Right ventricle myocardium superior (tissue), 1 donor: ENCODE measurements at places on chromosomes 6 and 20. TPM values are rescaled to one million over a fixed set of nuclear protein-coding genes. Genes with fewer than 3 reads are reported as not detected.

GRCh38 chr6:26331218-26332073, 33.6 kb upstream of the BTN3A2 start:
- no peak for DNase-seq

- no peak for DNase-seq
Observed at GRCh38 chr6:6469074-6469473, 119.4 kb upstream of the LY86 start.

- DNase-seq = no peak
Observed at GRCh38 chr6:113318575-113318917, 538.6 kb upstream of the MARCKS start.

SMLR1 gene
- not detected for total RNA-seq

BTN3A1 gene
- 9.0 TPM for total RNA-seq

DNA sequence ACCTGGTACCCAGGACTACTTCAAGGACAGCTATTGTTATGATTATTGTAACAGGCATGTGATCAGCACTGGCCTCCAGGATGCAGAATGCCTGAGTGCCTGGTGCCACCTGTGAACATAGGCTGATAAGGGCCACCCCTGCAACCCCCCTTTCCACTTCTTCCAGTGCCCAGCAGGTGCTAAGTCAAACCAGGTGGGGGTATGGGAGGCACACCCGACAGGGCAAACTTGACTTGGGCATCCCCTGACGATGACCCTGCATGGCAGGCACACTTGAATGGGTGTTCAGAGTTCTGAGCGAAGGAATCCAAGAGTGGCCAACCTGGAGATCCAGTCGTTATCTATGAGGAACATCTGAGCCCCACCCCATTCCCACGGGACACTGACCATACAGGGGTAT, 3.4 kb downstream of the ADA start:
- peak; percentile 13 for DNase-seq

- DNase-seq = no peak
Observed at GRCh38 chr20:49693435-49694171, 20.1 kb downstream of the B4GALT5 start.

DNA sequence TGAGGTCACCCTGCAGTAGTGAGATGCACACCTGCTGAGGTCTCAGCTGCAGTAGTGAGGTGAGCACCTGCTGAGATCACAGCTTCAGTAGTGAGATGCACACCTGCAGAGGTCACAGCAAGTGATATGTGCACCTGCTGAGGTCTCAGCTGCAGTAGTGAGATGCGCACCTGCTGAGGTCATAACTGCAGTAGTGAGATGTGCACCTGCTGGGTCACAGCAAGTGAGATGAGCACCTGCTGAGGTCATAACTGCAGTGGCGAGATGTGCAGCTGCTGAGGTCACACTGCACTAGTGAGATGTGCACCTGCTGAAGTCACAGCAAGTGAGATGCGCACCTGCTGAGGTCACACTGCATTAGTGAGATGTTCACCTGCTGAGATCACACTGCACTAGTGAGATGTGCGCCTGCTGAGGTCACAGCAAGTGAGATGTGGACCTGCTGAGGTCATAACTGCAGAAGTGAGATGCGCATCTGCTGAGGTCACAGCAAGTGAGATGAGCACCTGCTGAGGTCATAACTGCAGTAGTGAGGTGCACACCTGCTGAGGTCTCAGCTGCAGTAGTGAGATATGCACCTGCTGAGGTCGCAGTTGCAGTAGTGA, 20.8 kb downstream of the ZDHHC14 start:
- DNase-seq = no peak

- no peak for DNase-seq
Observed at GRCh38 chr6:152418551-152418950, 218.6 kb downstream of the SYNE1 start.
